ENCODE measurements at places on chromosomes 7 and 10.

DNA sequence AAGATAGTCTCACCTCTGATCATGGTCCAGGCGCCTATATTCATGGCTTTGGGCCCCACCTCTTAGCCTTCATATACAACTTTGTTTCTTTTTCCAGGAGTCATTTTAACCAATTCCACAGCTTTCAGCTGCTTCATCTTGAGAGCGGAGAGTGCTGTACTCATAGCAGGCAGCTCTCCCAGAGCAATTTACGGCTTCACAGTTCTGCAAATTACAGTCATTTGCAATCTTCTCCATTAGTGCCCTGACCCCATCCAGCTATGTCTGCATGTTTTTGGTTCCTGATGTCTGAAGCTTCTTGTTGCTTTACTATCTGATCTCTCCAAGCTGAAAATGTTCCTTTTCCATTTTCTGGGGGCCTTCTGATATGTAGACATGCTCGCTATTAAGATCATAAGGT is 18.0 kb upstream of the MEST start:
- no peak for DNase-seq

DNA sequence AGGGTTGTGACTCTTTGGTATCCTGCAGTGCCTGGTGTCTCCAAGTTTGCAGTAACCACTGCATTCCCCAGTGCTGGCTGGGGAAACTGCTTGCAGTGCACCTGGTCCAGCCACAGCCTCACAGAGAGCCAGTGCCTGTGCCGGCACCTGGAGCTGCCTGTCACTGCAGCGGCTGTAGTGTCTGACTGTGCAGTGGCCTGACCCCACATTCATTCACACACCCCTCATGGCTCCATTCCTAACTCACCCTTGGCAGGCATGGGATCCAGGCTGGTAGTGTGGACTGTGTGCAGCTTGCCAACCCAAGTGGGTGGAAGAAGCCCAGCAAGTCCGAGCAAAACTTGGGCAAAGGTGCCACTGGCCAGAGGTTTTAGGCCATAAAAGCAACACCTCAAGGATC is 3.7 kb upstream of the CYP3A43 start:
- DNase-seq: no peak

GRCh38 chr10:24503461-24504320 is 220.0 kb downstream of the ARHGAP21 start:
- DNase-seq: no peak

- no peak for DNase-seq
Observed at GRCh38 chr7:110804501-110804900, 286.4 kb upstream of the LRRN3 start.

- no peak for DNase-seq
Observed at GRCh38 chr10:30231071-30231652, 117.9 kb downstream of the MTPAP start.

DNA sequence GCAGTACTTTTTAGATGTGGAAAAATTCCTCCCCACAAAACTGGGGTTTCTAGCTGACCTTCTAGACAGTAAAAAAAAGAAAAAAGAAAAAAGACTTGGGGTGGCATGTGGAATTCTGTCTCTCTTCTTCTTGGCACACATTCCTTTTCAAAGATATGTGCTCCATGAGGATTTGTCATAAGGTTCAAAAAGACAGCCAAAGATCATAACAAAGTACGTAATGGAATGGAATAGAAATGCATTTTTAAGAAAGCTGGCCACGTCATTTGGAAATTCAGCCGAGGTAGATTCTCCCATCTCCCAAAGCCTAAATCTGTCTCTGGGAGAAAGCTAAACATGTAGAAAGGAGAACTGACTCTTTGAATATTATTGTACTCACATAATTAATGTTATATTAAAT is 381.3 kb upstream of the NFE2L3 start:
- DNase-seq: no peak

DNA sequence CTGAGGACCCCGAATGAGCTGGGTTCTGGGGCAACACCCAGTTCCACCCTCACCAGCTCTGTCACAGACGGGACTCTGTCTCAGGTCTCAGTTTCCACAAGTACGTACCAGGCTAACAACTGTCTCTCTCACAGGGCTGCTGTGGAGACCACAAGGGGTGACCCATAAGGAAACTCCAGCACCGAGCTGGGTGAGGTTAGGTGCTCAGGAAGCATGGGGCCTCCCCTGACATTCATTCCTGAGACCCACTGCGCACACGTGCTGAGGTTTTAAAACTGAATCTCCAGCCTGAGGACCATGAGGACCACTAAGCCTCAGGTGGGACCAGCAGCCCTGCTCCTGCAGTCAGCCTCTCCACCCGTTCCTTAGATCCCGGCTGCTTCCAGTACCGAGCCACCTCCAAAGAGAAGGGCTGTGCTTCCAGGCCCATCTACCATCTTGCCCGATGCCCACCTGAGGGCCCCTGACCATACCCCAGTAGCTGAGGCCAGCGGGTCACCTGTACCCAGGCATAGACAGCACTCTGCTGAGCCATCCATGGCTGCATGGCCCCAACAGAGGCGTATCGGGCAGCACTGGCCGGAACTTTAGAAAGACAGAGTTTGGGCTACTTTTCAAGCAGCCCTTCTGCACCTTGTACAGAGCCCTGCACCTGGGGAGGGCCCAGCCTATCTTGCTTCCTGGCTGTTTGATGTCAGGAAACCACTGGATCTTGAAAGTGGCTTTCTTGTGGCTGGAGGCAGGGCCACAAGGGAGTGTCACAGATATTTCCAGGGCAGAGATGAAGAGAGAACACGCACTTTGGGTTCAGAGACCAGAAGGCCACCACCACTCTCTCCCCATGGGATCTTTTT is 18.7 kb downstream of the HSPA12A start:
- DNase-seq: no peak

DNA sequence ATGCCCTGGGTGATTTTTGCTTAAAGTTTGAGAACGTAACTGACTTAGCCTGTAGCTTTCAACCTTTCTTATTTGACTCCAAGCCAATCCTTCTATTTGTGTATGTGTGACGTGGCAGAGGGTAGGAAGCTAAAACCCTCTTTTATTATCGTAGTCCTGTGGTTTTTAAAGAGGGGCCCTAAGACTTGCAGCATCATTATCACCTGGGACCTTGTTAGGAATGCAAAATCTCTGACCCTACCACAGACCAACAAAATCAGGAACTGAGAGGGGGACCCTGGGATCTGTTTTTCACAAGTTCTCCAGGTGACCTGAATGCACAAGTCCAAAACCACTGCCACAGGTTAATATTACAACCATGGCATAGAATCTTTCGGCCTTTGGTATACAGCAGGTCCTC is 80.1 kb downstream of the OSBPL3 start:
- no peak for DNase-seq

DNA sequence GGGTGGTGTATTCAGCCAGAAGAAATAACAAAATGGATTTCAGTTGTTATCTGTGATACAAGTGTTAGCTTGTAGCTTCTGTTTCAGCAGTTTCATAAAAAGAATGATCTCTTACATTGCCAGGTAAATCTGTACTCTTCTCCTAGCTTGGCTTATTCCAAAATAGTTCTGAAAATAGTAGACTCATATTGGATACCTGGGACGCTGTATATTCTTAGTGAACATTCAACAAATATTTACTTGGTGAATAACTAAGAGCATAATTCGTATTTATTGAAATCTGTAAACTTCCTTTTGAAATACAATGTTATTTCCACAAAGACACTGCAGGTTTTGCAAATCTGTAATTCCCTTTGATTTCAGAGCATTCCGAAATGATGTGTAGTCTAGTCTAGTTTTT is 249.2 kb downstream of the ADK start:
- no peak for DNase-seq

DNA sequence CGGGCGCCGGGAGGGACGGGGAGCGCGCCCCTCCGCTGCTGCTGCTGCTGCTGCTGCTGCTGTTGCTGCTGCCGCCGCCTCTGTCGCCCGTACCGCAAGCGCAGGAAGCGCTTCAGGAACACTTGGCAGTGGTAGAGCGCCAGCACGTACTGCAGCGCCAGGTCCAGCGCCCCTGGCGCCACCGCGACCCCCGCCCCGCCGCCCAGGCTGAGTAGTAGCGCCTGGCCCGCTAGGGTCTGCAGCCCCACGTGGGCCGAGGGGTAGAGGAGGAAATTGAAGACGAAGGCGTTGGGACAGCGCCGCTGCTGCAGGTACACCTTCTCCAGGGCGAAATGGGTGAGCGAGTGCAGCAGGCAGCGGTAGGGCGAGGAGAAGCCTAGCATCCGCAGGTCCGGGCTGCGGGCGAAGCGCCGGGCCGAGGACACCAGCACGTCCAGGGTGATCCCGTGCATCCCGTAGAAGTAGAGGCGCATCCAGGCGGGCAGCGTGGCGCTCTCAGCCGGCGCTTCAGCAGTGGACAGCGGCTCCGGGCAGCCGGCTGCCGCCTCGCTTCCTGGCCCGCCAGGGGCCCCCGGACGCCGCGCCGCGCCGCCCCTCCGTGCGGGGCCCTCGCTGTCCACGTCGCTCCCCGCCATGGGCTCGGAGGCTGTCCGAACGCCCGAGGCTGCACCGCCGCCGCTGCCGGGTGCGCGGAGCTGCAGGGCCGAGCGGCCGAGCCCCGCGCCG is at the start of gene TMEM229A:
TMEM229A (minus strand) TSS at position 699 of the 726 bp plus-strand sequence; CDS start at position 635, 64 bp downstream.
- DNase-seq: no peak

- no peak for DNase-seq
Observed at GRCh38 chr10:71093531-71093930, 118.8 kb upstream of the UNC5B start.

GRCh38 chr7:141636053-141636452 is 65.9 kb downstream of the DENND11 start:
- no peak for DNase-seq

Data from AG09309 (cell line).